ENCODE measurements at places on chromosomes 3 and 15.

DNA sequence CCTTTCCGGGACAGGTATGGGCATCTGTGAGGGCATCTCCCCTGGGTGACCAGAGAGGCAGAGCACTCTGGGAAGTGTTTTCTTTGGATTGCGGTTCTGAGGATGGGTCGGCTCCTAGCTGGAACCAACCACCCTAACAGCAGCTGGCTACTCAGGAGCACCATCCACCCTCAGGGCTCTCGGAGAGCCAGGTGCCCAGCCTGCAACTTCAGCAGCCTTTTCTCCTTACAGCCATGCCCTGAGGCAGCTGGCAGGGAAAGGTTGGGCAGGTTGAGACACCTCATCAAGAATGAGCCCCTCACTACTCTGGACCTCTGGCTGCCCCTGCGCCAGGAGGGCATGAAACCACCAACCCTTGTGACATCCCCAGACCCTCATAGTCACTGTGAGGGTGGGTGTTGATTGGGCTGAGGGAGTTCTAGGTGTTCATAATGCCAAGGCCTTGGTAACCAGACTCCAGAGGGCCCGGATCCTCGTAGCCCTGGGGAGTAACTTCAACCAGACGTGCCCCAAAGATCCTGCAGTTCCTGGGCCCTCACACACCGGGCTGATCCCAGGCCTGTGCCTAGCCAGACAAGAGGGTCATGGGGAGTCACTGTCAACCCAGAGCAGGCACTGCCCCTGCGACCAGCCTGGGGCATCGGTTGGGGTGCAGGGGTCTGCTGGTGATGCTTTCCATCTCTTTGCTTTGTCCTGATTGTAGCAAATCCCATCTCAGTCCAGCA lies 114.4 kb upstream of the ABHD17C start:
- no peak for DNase-seq

- no peak for DNase-seq
Measured at GRCh38 chr3:55859305-55859704, 372.2 kb upstream of the WNT5A start.

DNA sequence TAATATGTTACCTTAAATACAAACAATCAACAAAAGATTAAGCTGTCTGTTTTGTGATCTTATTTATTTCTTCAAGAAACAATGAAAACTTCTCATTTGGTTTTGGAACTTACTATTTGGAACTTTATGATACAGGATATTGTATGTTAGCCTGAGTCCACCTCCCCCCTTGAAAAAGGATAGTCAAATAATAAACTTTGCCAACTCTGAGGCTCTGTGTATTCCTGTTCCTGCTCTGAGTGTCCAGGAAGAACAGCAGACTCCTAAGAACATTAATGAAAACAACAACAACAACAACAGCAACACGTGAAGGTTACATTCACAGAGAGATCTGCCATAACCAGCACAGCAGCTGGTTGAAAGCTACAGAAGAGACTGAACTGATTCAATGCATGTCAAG lies 108.1 kb upstream of the AADACL2 start:
- no peak for DNase-seq

DNA sequence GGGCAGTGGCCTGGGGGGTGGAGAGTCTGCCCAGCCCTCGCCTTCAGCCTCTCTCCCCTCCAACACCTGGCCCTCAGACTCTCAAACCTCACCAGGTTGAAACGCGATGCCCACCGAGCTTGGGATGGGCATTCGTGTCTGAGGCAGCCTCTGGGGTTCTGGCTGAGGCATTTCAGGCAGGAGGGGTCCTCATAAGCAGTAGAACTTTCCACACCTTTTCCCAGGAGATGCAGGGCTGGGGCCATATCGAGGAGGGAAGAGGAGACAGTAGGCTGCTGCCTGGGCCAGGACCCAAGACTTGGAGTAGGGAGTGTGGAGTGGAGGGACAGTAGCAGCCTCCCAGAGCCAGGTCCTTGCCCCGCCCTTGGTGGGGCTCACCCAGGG lies 24.6 kb downstream of the ACAA1 start:
- no peak for DNase-seq

DNA sequence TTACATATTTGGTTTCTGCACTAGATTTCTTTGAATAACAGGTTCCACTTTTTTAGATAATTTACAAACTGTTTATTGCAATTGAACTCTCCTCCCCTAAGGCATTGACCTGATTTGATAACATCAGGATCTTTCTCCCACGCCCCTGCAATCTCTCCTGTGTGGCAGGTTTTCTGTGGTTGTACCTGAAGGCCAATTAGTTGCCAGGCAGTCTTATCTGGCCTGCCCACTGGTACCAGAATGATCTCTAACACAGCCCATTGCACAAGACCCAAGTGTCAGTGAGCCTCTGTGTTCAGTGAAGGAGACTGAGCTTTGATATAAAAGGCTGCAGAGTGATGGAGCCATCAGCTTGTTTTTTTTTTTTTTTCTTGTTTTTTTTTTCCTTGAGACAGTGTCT lies 3.3 kb downstream of the ACAD9 start:
- DNase-seq, result no peak

DNA sequence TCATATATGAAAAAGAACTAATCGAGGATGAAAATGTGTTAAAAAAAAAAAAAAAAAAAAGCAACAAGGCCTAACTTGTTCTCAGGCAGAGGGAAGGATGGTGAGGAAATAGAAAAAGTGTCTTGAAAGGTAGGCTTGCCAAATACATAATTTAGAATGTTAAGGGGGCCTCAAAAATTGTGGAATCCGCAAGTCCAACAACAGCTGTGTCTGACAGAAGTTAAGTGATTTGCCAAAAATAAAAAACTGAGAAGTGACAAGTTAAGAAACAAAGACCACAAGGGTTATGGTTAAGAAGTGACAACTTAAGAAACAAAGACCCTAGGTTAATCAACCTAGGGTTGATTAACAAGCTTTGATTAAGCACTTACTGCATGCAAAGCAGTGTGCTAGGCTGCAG lies 110.6 kb downstream of the P2RY1 start:
- no peak for DNase-seq

- DNase-seq, result no peak
Measured at GRCh38 chr3:141877911-141878310, 1.5 kb downstream of the ATP1B3 start.
